Stimulated activated CD8-positive, alpha-beta memory T cell treated with anti-CD3 and anti-CD28 coated beads, Interleukin-4, amount 100 ng/mL, for 1 hour (primary cell): ENCODE measurements at places on chromosomes 13 and 19.

DNA sequence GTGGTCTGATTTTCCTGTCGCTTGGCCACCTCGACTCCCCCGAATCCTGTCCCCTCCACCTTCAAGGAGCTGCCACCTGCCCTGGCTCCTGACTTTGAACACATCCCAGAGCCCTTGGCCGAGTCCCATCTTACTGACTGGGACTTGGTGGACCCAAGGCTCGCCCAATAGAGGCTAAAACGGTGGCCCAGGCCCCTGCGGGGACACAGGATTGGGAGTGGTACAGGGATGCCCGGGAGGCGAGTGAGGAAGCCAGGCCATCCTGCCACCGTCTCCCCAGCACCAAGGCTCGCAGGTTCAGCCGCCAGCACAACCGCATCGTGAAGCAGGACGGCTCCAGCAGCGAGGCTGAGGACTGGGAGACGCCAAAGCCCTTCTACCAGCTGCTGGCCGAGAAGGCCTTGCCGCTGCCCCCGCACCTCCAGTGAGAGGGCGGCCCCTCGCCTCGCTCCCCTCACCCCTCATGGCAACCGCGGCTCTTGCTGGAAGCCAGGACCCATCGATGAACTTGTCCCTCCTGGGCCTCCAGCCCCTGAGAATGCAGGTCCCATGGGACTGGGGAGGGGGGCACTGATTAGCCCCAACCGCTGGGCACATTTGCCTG, 5.3 kb downstream of the SIX5 start:
- no peak for DNase-seq

GRCh38 chr13:77544355-77544754, 8.8 kb downstream of the SCEL start:
- DNase-seq, result no peak

DNA sequence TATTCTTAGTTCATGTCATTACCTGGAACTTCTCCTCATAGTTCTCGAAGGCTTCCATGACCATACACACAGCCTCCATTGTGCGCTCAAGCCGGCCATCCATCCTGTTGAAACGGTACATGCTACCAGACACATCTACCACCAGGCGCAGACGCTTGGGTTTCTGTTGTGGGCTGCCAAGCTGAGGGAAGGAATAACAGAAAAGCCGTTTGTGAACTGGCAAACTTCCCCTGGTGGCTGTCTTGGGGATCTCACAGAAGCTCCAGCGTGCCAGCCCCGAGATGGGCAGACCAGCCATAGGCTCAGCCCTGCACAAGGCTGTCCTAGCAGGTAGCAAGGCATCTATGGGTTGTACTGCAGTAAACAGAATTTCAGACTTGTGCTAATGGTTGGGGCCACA, 130.1 kb downstream of the RGCC start:
- DNase-seq, result peak; percentile 7

DNA sequence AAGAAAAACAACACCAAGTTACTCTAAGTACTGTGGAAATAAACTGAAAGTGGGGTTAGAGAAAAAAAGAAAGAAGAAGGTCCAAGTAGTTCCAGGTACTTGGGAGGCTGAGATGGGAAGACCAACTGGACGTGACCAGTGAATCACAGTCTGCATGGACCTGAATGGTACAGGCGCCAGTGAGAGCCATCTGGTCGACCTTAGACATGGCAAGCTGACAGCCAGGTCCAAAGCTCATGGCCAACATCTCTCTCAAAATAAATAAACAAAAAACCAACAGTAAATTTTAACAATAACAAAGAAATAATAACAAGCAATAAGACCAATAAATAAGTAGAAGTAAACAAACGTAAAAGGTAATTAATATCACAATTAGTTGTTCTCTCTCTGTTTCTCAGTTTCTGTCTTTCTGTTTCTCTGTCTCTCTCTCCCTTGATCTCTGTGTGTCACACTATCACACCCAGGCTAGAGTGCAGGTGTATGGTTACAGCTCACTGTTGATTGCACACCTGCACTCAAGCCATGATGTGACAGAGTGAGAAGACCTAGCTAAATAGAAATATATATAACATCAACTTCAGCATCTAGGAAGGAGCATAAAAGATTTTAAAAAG, 31.6 kb upstream of the ZNF724 start:
- no peak for DNase-seq

- DNase-seq, result no peak
These were observed at the start of gene ITGBL1 for GRCh38 chr13:101452519-101453485. ITGBL1 (plus strand) TSS chr13:101452675; CDS start chr13:101452834, 159 bp downstream.

- DNase-seq, result no peak
These were observed 1.9 kb downstream of the CBARP start for GRCh38 chr19:1235625-1236538.

GRCh38 chr13:73492811-73493210, 434.0 kb downstream of the KLF5 start:
- no peak for DNase-seq

- DNase-seq, result peak; percentile 14
These were observed 4.9 kb upstream of the NWD1 start for GRCh38 chr19:16714702-16715287.

GRCh38 chr19:18000480-18000914, 7.5 kb upstream of the ARRDC2 start:
- no peak for DNase-seq

DNA sequence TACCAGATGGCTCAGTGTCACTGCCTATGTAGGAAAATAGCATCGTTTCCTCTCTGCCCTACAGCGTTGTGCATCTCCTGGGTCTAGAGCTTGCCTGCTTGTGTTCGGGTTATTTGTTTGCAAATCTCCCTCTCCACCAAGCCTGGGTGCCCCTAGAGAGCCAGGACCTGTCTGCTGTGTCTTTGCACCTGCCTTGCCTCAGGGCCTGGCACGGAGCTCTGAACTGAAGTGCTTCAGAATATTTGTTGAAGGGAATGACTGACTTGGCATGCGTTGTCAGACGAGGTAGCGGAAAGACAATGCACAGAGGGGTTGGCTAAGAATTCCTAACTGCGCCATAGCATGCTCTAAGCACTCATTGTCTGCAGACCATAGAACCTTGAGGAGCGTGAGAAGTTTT, 263.4 kb downstream of the FGF9 start:
- DNase-seq, result no peak

DNA sequence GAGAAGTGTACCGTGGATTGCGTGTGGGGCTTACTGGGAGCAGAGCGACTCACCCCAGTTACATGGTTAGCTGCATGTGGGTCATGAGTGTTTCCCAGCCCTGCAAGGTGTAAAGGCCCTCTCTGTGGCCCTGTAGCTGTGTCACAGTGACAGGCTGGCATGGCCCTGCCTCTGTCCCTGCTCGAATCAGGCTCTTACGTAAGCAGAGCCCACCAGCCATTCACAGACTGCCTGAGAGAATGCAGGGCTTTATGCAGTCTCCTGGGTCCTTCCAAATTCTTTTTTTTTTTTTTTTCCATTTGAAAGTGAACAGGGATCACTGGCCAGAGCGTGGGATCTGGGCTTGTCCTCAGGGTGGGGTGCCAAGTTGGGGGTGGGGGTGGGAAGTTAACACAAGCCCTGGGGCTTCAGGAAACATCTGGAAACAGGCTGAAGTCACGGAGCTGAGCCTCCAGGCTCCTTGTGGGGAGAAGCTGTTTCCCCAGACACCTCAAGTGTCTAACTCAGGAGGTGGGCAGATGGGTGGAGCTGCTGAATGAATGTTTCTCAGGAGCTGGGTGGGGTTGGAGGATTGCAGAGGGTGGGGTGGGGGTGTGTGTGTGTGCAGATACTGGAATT, 13.4 kb downstream of the TECR start:
- DNase-seq, result no peak

- no peak for DNase-seq
These were observed 4.8 kb upstream of the FBXL3 start for GRCh38 chr13:77031656-77032243.

DNA sequence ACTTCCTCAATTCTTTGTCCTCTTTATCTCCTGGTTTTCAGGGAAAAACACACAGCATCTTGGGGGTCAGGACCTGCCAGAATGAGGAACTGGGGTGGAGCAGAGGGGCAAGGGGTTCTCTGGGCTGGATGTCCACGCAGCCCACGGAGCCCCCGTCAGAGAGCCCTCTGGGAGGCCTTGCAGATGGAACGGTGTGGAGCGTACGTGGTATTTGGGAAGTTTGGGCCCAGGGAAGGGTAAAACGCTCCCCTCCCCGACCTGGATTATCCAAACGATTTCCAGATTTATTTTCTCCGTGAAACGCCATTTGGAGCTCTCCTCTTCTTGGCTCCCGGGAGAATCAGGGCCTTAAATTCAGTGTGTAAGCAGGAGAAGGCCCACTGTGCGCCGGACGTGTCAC, 51.7 kb upstream of the ZNF536 start:
- no peak for DNase-seq

- no peak for DNase-seq
These were observed 28.1 kb upstream of the SIAH3 start for GRCh38 chr13:45879666-45880065.

DNA sequence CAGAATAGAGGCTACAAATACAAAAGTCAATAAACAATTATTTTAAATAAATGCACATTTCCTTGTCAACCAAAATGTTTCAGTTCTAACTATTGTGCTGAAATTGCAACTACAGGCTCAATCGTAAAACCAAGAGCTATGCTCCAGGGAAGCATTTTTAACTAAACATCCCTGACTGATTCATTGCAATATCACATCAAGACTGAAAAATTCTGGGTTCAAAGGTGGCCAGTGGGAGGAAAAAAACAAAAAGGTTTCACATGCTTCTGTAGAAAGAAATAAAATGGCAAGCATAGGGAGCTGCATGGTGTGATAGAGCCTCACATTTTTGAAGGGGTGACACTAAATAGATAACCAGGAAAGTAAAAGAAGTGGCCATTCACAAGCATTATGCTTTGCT, 862.8 kb downstream of the PCDH9 start:
- no peak for DNase-seq

- DNase-seq, result no peak
These were observed 10.2 kb downstream of the PLPPR3 start for GRCh38 chr19:811506-812048.

DNA sequence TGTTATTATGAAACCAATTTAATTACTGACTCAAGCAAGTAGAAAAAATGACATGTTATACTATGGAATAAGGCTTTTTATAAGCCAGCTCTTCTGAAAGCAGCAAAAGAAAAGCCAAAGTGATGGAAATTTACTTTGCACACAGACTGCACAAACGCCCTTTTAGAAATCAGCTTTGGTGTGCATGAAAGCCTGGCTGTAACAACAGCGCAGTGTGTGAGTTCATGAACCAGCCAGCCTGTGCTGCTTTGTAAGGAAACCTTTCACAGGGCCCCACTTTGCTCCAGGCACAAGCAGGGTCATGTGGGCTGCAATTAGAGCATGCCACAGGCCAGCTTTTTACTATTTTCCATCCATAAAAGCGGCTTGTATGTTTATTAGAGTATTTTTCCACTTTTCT, 13.6 kb upstream of the IFT88 start:
- no peak for DNase-seq

GRCh38 chr13:103935117-103935516, 868.9 kb upstream of the SLC10A2 start:
- no peak for DNase-seq

GRCh38 chr19:47124937-47125668, 5.5 kb upstream of the SAE1 start:
- no peak for DNase-seq
